ENCODE measurements at places on chromosomes 4 and X.

DNA sequence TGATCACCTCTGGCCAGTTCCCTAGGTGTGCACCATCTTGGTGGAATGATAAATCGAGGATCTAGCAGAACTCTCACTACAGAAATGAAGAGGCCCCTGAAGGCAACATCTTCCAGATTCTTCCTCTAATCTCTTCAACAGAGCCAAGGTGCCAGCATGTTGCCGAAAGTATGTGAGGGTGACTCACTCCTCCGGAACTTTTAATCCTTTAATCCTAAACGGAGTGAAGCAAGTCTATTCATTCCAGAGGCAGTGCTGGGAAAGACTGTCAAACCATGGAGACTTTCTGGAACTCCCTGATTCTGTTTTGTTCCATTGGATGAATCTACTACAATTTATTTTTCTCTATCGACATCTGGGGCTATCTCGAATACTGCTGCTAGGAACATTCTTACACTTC, 68.7 kb downstream of the SUPT20HL2 start:
- DNase-seq = no peak

- no peak for DNase-seq
Measured at GRCh38 chr4:61079976-61080375, 120.2 kb upstream of the ADGRL3 start.

DNA sequence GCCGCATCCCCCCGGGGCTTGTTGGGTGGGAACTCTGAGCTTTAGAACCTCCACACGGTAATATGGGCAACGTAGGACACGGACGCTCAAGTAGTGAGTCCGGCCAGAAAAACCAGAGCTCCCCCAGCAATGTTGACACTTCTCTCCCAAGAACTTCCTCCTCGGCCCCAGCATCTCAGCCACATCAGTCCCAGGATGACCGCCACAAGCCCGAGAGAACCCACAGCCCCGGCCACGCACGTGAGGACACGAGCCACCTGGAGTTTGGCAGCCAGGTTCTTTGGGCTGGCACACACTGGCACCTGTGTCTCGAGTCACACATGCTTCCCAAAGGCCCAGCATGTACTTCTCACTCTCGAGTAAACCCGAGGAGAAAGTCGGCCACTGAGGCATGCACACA, 16.3 kb downstream of the CLDN34 start:
- no peak for DNase-seq

GRCh38 chr4:105474099-105474518, 247 bp upstream of the PPA2 start:
- DNase-seq = peak; percentile 93

DNA sequence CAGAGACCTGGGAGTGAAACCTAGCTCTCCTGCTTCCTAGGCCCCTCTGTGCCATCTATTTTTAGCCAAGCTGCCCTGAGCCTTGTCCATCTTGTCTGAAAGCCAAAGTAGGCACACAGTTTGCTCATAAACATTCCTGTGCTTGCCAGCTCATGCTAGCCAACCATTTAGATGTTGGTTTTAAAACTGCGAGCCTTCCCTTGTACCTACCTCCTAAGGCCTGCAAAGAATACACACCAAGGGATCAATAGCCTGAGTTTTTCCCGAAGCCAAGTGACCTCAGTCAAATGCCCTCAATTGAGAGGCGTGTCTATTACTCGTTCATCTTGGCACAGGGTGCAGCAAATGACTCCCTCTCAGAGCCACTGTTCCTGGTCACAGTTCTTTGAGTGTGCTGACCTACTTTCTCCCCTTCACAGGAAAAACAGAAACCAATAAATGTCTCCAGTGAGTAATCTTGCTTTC, 48.5 kb downstream of the ZCCHC12 start:
- DNase-seq = peak; percentile 5

- DNase-seq = no peak
Measured at GRCh38 chr4:120236873-120237272, 170.2 kb upstream of the MAD2L1 start.

DNA sequence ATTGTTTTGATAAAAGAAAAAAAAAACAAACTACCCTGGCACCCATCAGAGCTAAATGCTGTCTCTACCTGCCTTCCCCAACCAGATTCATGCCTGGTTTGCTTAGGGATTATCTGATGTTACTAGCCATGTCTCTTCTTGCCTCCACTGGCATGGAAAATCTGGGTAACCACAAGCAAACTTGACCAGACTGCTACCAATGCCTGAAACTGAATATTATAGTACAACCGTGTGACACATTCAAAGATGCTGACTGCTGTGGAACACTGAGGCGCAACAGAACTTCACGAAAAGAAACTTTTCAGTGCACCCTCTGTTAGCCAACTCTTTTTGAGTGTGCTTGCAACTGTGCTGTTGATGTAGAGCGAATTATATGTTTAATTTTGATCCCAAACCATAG, 228.1 kb downstream of the CBR4 start:
- DNase-seq = no peak

DNA sequence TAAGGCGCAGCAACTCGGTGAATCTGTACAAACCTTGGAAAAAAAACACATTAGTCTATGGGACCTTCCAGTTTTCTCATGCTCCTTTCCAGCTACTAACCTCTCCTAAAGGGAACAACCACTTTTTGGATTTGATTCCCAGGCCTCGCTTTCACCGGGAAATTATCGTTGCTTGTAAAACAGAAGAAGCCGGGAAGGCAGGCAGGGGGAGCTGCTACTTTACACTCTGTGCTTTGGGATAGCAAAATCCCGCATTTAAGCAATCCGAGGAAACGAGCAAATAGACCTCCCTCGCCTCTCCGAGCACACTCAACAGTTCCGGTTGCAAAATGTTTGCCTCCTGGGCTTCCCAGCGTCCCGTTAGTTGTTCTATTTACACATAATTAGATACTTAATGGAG, 1.2 kb downstream of the CD38 start:
- DNase-seq = peak; percentile 78

DNA sequence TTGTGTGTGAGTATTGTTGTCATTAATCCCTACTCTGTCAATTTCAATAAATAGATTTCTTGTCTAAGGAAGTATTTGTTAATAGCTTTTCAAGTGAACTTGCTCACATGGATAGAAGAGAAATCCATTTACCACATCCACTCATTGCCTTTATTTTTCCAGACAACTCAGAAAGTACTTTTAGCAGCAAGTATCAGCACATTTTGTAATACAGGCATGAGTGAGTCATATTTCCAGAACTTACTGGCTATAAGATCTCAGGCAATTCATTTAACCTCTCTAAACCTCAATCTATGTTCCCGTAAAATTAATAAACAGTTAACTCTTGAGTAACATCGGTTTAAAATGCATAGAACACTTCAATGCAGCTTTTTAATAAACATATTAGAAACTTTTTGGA, 317.9 kb upstream of the PCDH7 start:
- no peak for DNase-seq

DNA sequence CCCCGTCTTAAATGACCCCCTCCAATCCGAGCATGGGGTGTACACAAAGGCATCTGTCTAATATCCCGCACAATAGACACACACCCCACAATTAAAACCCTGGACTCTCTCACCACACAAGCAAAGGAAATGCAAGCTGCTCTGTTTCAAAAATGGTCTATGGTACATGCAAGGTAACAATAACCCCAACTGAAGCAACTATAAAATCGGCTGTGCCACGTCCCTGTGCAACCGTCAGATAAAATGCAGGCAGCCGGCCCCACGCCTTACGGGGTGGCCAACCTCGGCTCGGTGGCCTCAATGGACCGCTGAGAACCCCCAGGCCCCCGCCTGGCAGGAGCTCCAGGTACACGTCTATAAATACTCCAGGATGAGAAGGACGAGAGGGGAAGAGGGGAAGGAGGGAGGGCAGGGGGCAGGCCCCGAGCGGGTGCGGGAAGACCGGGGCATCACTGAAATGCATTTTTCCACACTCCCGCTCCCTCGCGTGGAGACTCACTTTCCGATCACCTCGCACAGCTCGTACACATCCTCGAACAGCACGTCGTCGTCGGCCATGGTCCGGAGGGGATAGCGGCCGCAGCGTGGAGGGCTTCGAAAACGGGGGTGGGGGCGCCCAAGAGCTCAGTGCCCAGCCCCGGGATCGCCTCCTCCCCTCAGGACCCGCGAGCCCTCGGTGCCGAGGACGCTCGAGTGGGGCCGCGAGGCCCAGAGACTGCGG, 763 bp downstream of the CASK start:
- peak; percentile 49 for DNase-seq

- DNase-seq = no peak
Measured at GRCh38 chr4:3263876-3264193, 14.9 kb downstream of the MSANTD1 start.

GRCh38 chrX:104392350-104392749, 137.6 kb upstream of the ESX1 start:
- DNase-seq = no peak

- no peak for DNase-seq
Measured at GRCh38 chr4:156764145-156764544, 207.5 kb downstream of the PDGFC start.

DNA sequence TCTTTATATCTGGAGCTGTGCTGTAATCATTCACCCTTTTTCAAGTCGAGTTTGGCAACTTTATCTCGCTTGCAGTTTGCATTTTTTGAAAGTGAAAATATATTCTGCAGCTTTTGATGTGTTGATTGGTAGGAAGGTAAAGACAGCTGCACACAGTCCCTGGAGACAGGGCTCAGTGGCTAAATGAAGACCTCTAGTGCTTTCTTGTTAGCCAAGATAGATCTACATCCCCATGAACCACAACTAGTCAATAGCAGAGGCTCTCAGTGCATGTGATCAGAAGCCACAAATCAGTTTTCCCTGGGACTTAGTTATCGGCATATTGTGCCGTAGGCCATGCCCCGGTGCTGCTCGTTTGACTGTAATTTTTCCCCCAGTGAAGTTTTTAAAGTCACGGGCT, 587.7 kb upstream of the PITX2 start:
- peak; percentile 10 for DNase-seq

DNA sequence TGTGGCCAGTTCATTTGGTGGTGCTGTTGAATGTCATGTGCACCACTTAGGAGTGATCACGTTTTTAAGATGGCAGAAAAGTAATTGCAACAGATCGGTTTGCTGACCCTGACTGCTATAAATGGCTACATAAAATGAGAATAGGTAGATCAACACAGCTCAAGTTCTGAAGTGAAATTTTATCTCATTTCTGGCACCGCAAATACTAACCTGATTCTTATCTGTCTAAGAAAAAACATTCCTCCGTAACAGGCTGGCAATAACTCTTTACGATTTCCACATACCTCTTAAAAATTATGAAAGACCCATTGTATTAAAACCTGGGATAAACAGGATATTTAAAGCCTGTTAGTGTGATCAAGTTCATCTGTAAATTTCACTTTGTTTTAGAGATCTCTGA, 387.5 kb downstream of the PDGFC start:
- DNase-seq = no peak

DNA sequence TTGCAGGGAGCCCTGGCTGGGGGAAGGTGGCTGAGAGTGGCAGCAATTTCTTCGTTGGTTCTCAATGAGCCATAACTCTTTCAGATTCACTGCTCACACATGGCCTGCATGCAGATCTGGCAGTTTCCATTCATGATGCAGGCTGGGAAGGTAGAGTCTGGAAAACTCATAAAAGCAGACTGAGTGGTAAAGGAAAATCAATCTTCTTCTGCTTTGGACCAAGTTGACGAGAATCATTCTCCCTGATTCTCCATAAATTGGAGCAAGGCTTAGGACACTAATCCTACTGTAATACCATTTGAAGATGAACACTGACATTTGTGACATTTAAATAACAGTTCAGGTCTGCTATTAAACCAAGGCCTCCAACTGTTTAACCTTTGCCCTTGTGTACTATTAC, 35.3 kb upstream of the HAND2 start:
- DNase-seq = no peak

- DNase-seq = no peak
Measured at GRCh38 chr4:4668355-4669210, 126.7 kb upstream of the STX18 start.

DNA sequence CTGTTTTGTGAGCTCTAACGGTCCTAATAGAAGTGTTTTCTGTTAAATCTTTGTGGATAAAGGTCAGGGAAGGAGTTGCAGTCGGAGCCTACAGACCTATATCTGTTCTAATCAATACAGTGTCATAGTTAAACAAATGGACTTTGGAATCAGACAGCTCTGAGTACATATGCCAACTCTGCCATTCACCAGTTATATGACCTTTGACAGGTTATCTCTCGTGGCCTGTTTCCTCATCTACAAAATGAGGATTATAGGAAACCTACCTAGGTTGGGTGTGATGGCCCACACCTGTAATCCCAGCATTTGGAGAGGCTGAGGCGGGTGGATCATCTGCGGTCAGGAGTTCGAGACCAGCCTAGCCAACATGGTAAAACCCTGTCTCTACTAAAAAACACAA, 89.7 kb downstream of the MID1IP1 start:
- DNase-seq = no peak

GRCh38 chrX:50111742-50112141, 89.1 kb downstream of the AKAP4 start:
- DNase-seq = no peak

DNA sequence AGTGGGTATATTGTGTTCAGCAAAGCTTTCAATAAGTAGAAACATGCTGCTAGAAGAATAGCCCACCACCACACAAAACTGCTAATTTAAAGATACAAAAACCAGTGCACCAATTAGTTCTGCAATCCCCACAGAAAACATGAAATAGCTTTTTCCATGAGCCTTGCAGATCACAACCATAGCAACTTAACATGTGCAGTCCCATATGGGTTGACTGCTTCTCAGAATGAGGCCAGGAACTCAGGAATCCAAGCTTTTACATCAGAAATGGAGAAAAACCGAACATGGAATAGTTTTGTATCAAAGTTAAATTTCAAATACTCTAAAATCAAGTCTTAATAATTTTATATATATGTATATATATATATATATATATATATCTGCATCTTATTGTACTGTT, 66.6 kb upstream of the IQCM start:
- DNase-seq = no peak

- DNase-seq = peak; percentile 28
Measured at GRCh38 chr4:186844059-186844681, 120.5 kb upstream of the FAT1 start.

GRCh38 chrX:107226757-107227156, 20.3 kb downstream of the DNAAF6 start:
- peak; percentile 59 for DNase-seq

DNA sequence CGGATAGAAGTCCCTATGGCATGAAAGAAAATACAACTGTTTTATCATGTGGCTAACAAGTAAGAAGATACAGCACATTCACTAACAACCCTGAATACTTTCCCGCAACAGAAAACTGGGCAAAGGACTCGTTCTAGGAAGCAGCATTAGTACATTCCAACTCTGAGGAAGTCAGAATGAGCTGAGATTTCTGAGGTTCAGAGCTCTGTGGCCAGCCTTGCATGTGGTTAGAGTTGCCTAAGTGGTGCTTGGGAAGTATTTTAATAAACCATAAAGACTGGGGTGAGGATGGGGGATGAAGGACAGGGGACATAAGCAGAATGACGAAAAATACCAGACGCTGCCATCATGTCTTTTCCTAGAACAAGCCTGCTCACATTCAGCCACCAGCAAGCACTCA, 82.2 kb downstream of the EFHC2 start:
- DNase-seq = no peak

All from brain (organoid and tissue), 16 donors.